Large intestine (tissue), 12 donors: ENCODE measurements at places on chromosomes 1 and 21.

DNA sequence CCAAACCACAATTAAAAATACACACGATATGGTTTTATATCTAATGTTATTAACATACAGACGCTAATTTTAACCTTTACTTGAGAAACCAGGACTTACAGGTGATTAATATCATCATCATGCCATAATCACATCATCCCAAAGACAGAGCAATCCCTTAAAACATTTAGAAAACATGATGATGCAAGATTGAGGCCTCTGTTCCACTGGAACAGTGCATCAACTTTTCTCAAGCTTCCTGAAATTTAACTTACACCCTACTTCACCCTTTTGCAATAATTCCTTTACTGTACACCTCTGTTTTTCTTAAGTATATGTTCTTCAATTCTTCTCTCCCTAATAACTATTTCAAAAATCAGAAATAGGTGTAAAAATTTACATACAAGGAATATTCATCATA is 38.1 kb downstream of the KDM5B start:
- DNase-seq: no peak

DNA sequence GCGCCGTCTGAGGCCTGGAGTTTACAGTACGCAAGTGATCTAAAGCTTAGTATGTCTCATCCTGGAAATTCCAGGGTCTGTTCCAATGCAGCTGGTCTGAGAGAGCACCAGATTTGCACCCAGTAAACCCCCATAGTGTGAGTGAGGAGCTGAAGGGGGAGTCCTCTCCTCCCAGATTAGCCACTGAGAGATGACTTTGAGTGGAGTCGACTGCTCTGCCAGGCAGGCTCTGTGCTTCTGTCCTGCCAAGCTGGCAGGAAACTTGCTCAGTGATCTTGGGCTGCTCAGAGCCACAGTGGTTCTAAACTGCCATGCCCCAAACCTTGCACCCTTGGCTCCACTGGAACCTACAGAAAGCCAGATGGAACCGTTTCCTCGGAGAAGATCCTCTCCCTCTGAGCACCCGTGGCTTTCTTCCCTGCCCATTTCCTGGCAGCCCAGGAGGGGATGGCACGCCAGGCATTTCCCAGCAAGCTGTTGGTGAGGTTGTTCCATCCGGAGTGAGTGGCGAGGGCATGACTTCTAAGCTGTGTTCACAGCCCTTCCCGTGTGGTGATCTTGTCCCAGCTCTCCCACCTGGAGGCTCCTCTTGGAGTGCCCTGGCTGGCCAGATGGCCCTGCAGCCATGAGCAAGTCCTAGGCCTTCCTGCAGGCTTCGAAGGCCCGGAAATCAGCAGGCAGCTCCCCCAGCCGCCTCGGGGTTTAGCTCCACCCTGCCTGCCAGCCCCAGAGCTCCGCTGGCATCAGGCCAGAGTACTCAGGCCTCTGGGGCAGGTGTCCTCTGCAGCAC is 125.9 kb upstream of the VAMP3 start:
- DNase-seq: no peak

DNA sequence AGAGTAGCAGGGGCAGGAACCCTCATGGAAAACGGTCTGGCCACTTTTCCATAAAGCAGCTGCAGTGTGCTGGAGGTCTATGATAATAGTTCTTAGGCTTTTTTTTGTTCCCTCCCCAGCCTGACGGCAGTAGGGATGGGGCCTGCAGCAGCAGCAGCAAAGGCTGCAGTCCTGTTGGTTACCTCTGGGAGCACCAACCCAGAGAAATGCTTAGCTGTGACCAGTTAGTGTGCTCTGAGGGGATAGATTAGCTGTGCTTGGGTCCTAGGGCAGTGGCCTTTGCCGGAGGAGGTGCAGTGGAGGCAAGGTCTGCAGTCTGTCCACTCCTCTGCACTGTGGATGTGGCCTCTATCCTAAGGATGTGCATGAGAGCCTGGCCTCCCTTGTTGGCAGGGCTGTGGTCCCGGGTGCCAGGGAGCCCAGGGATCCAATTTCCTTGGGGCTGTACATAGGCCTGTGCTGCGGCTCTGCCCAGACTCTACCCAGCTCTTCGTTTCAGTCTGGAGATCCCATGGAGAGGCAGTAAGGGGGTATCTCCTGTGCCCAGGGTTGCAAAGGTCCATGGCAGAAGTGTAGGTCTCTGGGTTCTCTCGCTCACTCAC is 322.7 kb downstream of the PTBP2 start:
- DNase-seq: no peak

GRCh38 chr1:115238336-115239147 is 99.5 kb downstream of the NGF start:
- DNase-seq: no peak

DNA sequence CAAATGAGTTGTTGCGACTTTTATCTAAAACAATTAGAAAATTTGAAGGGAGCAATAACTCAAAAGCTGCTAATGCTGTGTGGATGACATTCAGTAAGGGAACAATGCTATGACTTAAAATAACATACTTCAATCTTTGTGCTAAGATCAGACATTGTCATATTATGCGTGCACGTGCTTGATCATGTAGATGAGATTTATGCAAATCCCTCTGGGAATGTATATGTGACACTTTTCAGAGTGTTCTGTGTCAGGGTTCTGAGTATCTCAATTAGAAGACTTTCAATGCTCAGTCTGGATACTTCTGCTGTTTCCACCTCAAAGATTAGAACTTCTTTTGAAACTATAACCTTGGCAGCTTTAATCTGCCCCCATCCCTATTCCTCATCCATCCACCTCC is 18.6 kb upstream of the POU2F1 start:
- DNase-seq: no peak

- DNase-seq: no peak
Observed at GRCh38 chr1:74083128-74083527, 114.8 kb downstream of the LRRIQ3 start.

DNA sequence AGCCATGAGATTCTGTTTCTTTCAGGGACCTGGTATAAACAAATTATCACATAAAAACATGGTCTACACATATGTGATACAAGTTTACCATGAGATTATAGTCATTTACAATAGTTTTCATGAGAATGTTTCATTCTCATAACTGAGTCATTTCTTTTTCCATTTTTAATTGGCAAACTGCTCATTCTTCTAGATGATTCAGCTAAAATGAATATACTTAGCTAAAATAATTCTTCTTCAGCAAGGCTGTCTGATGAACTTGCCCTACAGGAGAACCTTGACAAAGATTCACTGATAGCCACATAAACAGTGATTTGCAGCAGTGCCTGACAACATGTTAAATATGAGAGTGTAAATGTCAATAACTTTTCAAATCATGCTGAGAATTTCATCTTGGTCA is 253.2 kb downstream of the FMN2 start:
- DNase-seq: no peak

DNA sequence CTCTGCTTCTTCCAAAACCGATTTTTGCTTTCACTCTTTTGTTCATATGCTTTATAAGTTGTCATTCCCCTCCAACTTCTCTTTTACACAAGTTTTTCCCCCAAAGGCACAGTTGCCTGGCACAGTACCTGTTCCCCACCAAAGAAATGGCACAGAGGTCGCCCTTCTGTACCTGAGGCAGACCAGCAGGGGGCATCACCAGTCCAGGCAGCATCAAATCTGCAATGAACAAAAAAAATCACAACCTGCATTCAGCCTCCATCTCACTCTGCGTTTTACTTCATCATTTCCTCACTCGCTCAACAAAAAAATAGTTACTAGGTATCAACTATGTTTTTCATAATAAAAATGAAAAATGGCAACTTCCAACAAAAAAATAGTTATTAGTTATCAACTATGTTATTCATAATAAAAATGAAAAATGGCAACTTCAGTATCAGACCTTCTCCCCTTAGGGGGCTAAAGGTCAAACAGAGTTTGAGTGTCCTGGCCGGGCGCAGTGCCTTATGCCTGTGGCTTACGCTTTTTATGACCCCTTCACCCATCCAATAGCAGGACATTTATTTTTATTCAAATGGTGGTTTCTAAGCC is 4.1 kb downstream of the EIF2D start:
- DNase-seq: no peak

DNA sequence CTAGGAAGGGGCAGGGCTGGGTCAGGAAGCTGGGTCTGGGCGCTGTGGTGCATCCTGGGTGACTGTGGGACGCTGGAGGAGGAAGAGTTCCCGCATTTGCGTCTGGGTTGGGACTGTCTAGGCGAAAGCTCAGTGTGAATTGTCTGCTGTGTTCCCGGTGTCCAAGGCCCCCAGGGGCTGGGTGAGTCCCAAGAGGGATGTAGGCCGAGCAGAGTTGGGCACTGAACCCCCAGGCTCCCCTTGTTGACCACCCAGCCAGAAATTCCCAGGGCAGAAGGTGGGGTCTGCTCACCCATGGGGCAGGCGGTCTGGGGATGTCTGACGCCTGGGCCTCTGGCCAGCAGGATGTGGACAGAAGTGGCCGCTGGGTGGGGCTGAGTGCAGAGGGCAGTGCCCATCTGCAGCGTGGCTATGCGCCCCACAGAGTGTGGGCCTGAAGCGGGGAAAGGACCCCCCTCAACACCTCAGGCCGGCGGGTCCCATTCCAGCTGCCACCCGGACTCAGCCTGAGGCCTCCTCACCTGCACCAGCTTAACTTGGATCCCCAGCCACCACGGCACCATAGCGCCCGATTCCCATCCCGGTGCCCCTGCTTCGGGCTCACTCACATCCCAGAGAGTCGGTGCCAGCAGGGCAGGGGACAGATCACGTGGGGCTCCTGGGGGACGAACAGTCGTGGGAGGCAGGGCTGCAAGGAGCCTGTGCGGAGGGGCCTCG is 37.0 kb upstream of the POFUT2 start:
- DNase-seq: no peak

- no peak for DNase-seq
Observed at GRCh38 chr1:82139751-82140468, 339.2 kb downstream of the ADGRL2 start.

DNA sequence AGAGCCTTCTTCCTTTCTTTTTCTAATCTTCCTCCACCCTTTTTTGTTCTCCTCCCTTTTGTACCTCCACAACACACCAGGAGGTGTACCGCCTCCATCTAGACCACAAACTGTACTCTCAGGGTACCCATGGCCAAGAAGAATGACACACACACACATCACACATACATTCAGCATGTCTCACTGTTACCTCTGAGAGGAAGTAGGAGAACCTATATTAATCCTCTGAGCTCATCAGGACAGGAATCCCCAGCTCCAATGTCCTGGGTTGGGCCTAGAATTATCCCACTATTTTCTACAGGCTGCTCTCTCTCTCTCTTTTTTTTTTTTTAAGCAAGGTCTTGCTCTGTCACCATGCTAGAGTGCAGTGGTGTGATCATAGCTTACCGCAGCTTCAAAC is 36.7 kb downstream of the ATP2B4 start:
- DNase-seq: no peak

DNA sequence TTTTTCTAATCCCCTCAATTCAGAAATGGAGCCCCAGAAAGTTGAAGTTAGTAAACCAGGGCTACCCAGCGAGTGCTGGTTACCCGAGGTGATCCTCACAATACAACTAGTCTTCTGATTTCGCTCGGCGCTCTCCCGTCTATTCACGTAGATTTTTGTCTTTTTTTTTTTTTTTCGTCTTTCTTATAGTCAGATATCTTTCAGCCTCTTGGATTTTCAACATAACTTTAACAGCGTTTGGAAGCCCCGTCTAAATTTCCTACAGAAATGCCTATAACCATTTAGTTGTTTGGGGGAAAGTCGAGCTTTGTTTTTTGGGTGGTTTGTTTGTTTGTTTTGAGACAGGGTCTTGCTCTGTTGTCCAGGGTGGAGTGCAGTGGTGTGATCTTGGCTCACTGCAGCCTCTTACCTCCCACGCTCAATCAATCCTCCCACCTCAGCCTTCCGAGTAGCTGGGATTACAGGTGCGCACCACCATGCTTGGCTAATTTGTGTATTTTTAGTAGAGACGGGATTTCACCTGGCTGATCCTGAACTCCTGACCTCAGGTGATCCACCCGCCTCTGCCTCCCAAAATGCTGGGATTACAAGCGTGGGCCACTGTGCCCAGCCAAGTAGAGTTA is 818 bp upstream of the TMEM50B start:
- DNase-seq: no peak

DNA sequence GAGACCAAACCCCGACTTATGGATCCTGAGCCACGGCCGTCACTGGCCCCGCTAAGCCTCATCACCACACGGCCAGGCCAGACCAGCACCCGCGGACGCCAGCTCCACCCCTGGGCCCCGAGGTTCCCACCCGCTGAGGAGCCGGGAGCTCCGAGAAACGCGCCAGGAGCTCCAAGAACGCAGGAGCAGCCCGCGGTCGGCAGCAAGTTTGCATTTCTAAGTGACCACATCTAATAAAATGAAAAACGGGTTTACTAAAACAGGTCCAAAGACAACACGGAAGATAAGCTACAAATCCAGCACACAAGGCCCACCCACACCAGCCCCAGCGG is 8.1 kb upstream of the C1QTNF12 start:
- DNase-seq: no peak

DNA sequence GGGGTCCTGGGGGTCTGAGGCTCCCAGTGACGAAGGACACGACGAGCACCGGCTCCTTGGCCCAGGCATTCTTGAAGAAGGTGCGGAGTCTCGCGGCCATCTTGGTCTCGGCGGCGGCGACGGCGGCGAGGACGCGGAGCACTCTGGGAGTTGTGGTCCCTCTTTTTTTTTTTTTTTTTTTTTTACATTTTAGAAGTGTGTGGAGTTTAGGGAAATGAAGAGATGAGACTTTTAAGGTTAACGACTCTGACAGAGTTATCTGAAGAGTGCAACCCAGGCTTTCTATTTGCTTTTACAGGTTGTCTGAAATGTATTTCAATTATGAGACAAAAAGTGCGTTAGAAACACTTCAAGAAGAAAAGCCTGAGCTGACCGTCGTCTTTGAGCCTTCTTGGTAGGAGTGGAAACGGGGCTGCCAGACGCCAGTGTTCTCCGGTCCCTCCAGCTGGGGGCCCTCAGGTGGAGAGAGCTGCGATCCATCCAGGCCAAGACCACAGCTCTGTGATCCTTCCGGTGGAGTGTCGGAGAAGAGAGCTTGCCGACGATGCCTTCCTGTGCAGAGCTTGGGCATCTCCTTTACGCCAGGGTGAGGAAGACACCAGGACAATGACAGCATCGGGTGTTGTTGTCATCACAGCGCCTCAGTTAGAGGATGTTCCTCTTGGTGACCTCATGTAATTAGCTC is 9.7 kb downstream of the OR2B11 start:
- DNase-seq: peak; percentile 49

- DNase-seq: no peak
Observed at GRCh38 chr1:41487126-41488039, 2.9 kb upstream of the EDN2 start.

DNA sequence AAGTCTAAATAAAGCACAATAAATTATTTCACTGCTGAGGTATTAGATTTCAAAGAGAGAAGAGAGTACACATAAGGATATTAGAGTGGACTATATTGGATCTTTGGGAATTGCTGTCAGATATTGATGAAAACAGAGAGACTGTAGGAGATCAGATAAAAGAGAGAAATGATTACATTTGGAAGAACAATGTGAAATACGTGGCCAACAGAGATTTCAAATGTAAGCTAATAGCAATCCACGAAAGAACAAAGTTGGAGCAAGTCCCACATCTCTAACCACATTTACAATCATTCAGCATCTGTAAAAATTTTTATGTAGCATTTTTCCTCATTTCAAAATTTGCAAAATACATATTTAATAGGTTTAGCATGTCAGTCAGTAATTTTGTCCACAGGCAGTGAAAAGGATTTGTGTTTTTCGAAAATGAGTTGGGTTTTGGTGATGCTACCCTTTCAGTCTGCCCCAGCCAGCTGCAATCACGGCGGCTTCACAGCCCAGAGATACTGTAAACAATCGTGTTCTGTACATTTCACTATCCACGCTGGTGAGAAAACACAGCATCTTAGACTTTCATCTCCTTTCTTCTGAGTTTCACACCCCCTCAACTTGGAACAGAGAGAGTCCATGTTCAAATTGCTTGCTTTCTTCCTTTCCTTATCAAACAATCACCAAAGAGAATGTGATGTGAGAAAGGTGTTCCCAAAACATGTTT is 209.1 kb upstream of the LYPLAL1 start:
- no peak for DNase-seq
